ENCODE measurements at places on chromosomes 4 and X.

GRCh38 chr4:128810331-128810870 is 901 bp downstream of the JADE1 start:
- peak; percentile 8 for DNase-seq

- DNase-seq, result no peak
Measured at GRCh38 chr4:183596067-183596757, 62.8 kb downstream of the RWDD4 start.

- no peak for DNase-seq
Measured at GRCh38 chr4:101851672-101852071, 61.1 kb downstream of the BANK1 start.

GRCh38 chr4:24224446-24224845 is 334.6 kb upstream of the PPARGC1A start:
- no peak for DNase-seq

DNA sequence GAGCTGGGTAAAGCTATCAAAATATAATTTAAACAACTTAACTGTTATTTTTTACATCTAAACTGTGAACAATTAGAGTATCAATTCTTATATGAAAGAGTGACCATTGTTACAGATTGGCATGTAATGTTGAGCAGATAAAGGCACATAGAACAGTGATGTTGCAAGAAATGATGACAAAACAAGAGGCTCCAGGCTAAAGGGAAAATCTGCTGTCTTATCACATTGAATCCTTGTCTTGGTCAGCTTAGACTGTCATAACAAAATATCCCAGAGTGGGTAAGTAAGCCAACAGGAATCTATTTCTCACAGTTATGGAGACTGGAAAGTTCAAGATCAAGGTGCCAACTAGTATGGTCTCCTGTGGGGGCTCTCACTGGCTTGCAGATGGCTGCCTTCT is 154.1 kb upstream of the PPP3CA start:
- no peak for DNase-seq

DNA sequence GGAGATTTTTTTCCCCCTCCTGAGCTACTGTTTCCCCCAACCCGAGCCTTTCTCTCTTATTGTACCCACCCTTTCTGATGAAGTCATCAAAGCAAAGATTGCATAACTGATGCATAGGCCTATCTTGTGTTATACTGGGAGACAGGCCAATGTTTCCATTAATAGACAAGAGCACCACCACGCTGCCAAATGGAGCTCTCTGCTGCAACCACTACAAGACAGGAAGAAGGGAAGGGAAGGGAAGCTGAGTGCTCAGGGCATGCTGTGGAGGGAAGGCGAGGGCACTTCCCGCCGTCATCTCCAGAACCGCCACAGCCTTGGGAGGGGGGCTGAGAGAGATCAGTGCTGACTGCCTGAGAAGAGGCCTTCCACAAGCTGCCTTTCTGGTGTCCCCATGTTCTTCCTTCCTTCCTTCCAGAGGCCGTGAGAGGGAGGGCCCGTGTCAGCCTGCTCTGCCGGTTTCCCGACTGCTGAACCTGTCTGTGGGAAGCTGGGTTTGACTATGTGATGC is 75.0 kb downstream of the MGST2 start:
- no peak for DNase-seq

GRCh38 chr4:4388836-4389575 is 2.1 kb downstream of the NSG1 start:
- DNase-seq, result no peak

DNA sequence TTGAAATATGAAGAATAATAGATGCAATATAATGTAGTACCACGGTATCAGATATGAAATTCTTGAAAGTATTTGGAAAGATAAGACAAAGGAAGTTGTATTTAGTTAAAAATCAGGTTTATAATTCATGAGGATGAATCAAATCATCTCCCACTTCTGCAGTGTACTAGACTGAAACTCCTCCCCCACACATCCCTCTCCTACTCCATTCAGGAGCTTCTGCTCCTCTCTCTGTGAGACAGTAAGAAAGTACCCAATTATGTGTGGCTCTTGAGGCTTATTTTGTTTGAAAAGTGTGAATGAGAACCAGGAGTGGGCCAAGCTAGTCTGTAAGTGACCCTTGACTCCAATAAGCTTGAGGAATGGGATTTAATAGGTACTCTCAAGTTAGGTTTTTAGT is 9.5 kb downstream of the SLAIN2 start:
- DNase-seq, result no peak

- DNase-seq, result no peak
Measured at GRCh38 chr4:26938516-26938915, 77.9 kb downstream of the STIM2 start.

- DNase-seq, result no peak
Measured at GRCh38 chrX:1167466-1167865, 45.0 kb downstream of the CRLF2 start.

DNA sequence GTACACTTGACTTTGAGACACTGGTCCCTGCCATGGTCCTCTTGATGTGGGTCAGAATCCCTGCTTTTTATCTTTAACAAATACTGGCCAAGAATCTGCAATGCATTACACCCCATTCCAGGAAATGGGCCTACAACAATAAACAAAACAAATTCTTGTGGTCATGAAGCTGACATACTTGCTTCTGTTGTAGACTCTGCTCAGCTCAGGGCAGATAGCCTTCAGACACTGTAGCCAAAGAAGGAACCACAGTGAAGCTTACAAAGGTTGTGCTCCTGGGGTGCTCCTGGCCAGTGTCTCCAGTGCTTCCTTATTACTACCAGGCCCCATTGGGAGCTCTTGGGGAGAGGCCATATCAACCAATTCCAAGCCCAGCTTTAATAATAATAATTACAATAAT is 21.8 kb downstream of the KIAA1210 start:
- DNase-seq, result no peak

DNA sequence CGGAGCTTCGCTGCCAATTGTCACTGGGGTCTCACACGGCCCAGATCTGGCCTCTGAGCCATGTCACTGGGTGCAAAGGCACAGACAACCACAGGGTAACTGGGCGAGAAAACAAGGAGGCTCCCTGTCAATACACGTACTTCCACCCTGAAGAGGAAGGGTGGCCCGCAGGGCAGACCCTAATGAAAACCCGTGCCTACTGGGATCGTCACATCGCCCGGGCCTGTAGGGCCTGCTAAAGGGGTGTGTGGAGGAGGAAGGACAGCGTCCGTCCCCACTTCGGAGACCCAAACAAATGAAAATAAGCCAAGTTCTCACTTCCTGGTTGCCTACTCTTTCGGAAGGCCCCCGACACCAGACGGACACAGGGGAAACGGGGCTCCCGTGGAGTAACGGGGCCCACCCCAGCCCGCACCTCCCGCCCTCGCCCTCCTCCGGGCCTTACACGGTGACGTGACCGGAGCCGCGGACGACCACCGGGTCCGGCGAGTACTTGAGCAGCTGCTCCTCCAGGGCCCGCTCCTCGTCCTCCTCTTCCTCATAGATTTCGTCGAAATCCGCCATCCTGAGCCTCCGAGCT is 578 bp downstream of the CHIC2 start:
- peak; percentile 4 for DNase-seq

DNA sequence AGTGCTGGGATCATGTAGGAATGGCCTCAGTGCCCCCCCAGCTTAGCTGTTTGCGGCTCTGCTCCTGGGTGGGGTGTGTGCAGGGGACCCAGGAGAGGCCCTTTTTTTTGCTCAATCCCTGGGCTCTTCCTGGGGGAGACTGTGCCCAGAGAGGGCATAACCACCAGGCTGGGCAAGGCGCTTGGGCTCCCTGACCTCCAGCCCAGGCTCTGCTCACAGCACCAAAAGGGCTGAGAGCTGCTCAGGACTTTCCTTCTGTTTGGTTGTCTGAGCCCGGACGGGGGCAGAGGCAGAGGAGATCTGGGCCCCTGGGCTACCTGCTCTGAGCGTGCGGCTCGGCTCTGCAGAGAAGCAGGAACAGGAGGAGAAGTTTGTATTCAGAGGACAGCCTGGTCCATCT is 64.7 kb downstream of the PSAPL1 start:
- no peak for DNase-seq

DNA sequence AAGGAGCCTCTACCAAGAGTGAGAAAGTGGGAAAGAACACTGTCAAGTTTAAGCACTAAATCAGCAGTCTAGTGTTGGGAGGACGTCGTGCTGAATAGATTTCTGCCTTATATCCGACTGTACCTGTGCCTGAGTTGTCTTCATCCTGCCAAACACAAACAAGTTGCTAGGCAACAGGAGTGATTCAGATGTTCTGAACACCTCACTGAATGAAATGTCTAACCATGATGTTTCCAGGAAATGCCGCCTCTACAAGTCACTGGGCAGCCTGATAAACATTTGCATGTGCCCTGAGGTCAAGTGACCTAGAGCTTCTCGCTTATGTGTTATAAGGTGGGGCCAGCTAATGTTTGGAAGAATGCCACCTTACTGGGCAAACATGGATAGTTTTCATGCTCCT is 37.9 kb downstream of the SGMS2 start:
- DNase-seq, result no peak

- no peak for DNase-seq
Measured at GRCh38 chr4:144360146-144360793, 219.8 kb upstream of the GYPA start.

DNA sequence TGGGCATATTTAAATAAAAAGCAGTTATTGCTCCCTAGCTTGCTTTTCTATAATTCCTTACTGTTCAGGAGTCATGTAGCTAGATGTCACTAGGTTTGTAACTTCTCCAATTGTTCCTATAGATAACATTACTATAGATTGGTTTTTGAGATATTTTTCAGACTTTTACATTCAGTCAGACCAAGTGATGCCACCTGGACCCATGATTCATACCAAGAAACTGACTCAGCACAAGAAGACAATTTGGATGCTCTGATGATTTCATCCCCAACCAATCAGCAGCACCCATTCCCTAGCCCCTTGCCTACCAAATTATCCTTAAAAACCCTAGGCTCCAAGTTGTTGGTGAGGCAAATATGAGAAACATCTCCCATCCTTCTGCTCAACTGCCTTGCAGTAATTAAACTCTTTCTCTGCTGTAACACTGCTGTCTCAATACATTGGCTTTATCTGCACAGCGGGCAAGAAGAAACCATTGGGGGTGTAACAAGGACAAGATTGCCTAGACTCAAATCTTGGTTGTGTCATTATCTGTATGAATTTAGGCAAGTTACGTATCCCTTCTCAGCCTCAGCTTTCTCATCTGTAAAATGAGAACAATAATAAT is 11.8 kb upstream of the NEIL3 start:
- DNase-seq, result no peak

DNA sequence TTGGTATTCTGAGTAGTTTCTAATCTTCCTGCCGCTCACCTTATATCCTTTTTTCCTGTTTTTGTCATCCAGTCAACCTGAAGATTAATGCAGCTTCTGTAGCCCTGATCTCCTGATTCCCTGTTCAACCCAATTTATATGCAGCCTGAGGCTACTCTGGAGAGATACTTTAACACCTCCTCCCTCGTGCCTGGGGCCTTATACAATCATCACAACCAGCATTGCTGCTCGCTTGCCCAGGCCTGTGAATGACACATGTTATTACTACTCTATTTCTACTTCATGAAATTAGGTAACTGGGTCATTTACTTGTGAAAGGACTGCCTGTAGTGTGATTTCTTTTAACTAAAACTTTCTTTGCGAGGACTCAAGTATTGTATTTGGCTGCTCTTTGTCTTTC is 33.7 kb upstream of the WDR17 start:
- no peak for DNase-seq

DNA sequence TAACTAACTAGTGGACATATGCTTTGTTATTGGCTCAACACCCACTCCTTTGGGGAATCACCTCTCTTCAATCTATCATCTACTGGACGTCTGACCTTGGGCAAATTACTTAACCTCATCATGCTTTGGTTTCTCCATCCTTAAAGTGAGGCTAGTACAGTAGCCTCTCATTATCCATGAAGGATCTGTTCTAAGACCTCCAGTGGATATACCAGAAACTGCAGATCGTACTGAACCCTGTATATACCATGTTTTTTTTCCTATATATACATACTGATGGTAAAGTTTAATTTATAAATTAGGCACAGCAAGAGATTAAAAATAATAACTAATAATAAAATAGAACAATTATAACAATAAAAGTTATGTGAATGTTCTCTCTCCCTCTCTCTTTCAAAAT is 56.2 kb downstream of the HMGB3 start:
- no peak for DNase-seq

DNA sequence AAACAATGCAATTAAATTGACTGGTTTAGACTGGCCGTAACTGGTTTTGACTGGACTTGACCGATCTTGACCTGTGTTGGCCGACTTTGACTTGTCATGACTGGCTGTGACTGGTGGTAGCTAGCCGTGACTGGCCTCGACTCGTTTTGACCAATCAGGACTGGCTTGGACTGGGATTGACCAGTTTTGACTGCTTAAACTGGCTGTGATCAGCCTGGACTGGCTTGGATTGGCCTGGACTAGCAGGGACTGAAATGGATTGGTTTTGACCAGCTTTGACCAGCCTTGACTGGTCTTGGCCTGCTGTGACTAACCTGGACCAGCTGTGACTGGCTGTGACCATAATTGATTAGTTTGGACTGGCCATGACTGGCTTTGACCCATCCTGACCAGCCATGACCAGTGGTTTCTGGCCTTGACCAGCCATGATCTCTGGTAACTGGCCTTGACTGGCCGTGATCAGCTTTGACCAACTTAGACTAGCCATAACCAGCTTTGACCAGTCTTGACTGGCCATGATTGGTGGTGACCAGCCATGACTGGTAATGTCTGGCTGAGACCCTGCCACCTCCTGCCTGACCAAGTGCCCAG is 13.1 kb downstream of the SUV39H1 start:
- no peak for DNase-seq

DNA sequence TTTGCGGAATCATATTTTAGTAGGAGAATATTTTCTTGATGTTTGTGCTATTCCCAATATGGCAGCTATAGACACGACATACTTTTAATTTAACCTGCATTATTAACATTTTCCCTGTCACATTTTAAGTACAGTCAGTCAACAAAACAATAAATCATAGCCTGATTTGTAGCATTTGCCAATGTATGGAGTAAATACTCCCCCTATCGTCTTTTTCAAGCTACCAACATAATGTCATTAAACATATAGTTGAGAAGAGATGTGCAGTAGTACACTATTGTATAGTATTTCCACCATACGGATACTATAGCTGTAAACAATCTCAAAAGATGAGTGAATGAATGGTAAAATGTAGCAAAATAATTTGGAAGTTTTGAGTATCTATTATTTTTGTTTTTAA is 303.7 kb upstream of the MAGEB2 start:
- no peak for DNase-seq

- peak; percentile 42 for DNase-seq
Measured at GRCh38 chrX:56800801-56801200, 71.8 kb downstream of the NBDY start.

DNA sequence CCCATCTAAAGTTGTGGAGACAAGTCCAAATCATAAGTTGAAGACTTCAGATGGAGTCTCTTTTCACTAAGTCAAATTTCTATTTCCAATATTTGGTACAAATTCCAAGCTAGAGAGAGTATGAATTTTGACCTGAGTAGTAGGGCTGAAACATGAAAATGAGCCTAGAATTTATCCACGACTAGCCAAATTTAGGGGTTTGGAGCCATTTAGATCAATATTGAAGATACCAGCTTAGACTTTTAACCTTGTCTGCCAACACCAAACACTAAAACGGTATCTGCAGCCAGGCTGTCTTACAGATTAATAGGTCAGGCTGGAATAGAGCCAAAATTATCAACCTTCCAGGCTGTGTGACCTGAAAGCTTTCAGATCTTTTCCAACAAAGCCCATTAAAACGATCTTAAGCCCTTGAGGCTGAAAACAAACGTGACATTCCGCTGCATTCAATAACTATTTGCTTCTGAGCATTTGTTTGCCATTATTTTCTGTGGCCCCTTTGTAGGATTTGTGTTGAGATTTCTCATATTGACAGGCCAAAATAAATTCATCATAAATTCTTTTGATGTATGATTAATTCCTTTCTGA is 268.7 kb upstream of the DKK2 start:
- DNase-seq, result no peak

Measured in activated CD4-positive, alpha-beta T cell treated with anti-CD3 and anti-CD28 coated beads for 24 hours (primary cell).